HFFc6 (cell line): ENCODE measurements at places on chromosomes 2 and 18. TPM values are rescaled to one million over a fixed set of nuclear protein-coding genes. Genes with fewer than 3 reads are reported as not detected.

Gene ITPRIPL1
- total RNA-seq, result 0.38 to 1.1 TPM (median 0.99 TPM) in 3 replicates

Gene CLEC4F
- total RNA-seq, result not detected in 3 replicates

DNA sequence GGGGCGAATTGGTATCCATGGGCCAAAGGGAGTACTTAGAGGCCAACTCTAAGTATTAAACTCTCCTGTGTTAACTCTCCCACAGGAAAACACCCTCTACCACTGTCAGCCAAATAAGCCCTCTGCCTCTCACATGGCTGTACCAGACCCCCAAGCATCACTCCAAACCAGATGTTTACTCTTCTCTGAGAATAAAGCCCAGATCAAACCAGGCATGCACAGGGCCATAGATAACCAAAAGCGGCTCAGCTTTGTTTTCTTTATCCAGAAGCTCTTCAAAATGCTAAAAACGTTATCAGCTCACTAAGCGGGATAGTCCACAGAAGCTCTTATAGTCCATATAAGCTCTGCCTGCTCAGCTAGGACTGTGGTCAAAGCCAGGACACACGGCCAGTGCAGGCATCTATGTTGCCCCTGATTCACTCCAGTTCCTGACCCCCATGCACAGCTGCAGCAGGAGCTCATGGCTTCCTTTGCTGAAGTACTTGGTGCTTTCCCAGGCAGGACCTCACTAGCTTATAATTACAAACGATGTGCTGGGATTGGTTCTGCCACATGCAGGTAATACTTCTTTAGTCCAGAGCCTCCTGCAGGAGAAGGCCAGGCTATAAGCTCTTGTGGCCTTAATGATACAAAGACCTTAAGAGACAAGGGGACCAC is 21.0 kb upstream of the SEMA4C start:
- no peak for DNase-seq

DNA sequence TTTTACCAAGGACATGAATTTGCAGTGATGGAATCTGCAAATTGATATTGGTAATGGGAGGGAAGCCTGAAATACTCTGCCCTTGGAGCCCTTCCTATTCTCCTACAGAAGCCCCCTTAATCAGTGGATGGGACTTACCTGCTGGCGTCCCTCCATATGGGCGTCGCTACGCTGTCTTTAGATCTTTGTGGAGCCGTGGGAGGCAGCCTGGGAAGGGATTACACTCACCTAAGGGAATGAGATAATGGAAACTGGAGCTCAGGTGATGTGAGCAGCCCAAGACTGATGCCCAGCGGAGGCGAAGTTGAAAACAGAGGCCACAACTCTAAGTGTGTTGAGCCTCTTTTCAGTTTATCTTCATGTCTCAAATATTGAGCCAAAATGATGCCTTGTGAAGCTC is 306.6 kb downstream of the MYCN start:
- no peak for DNase-seq

GRCh38 chr2:192500550-192501200 is 305.9 kb upstream of the TMEFF2 start:
- DNase-seq, result peak; percentile 4

- DNase-seq, result peak; percentile 87
Observed at GRCh38 chr2:145185696-145186095, 665.8 kb upstream of the ZEB2 start.

DNA sequence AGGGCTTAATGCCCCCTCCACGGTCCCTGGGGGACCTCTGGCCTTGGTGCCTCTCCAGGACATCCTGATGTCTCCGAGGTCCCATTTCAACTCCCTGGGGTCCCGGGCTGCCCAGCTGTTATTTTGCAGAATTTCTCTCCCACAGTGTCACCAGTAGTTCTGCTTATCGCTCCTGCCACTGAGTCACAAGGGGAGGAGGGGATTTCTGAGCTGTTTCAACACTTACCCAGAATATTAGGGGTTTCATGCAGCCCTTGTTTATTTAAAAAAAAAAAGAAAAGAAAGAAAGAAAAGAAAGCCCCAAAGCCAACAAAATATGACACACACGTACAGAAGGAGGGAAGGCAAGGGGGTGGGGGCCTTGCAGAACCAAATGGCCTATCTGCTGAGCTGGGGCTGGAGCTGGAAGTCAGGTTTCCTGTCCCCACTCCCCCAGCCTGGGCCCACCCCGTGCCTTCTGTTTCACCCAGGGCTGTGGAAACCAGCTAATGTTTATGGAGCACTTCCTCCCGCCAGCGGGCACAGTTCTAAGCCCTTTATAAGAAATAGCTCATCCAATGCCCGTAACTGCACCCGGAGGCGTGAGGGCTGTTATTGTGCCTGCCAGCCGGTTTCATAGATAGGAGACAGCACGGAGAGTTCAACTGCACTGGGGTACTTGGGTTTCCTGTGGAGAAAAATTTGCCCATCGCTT is 8.4 kb upstream of the ARID5A start:
- no peak for DNase-seq

DNA sequence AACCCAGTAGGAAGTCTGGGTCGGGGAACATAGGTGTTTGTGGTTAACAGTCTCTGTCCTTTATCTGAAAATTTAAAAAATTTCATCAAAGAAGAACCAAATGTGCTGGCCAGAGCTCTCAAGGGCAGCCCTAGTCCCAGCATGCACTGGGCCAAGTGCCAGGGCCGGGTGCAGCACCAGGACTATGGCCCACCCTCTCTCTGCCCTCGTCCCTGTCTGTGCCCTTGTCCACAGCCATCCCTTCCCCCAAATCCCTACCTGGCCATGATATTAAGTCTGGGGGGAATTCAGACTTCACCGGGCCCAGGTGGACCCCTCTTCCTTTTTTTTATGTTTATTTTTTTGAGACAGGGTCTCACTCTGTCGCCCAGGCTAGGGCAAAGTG is 14.4 kb upstream of the ZFP36L2 start:
- no peak for DNase-seq

DNA sequence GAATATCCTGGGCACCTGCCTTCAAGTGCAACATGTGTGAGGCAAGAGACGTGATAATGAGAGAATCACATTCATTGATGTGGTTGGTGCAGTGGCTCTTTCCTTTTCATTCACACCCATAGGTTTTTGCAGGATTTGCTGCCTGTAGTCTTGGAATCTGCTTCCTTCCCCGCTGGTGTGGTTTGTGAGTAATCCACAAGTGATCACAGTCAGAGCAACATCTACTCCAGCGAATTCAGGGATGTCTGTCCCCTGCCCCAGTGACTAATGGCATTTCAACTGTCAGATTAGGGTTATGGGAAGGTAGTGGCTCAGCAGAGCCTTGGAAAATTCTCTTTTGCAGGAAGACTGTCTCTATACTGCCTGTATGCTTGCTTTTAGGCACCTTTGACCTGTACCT is 225.5 kb upstream of the RBMS1 start:
- DNase-seq, result peak; percentile 76

DNA sequence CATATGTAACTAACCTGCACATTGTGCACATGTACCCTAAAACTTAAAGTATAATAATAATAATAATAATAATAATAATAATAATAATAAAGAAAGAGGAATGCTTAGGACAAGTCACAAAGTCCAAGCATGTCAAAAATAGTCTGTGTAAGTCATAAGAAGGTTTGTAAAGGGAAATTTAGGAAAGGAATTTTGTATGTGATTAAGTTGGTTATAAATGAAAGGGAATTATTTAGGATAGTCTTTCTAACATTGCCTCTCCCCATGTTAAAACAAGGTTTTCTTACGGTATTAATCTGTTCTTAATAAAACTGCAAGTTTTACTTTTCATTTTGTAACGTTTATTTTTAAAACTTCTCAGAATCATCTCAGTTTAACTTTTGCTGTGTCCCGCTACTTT is 62.8 kb downstream of the SESTD1 start:
- DNase-seq, result no peak

- no peak for DNase-seq
Observed at GRCh38 chr2:223222397-223222796, 170.4 kb downstream of the KCNE4 start.

- DNase-seq, result peak; percentile 66
Observed at GRCh38 chr2:20674974-20675679, 8.2 kb downstream of the GDF7 start.

DNA sequence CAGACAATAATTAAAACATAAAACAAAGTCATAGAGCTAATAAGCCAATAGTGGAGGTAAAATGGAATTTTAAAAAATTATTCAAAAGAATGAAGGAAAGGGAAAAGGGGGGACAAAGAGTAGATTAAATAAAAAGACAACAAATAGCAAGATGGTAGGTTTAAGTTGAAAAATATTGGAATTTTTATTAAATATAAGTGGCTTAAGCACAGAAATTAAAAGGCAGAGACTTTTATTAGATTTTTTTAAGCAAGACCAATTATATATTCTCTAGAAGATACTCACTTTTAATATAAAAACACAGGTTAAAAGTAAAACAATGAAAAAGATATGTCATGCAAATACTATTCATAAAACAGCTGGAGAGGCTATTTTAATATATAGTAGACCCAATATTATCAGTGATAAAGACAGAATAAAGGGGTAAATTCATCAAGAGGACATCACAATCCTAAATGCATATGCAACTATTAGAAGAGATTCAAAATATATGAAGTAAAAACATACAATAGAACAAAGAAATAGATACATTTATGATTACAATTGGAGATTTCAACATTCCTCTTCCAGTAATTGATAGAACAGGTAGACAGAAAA is 98.7 kb downstream of the CYP26B1 start:
- DNase-seq, result no peak

DNA sequence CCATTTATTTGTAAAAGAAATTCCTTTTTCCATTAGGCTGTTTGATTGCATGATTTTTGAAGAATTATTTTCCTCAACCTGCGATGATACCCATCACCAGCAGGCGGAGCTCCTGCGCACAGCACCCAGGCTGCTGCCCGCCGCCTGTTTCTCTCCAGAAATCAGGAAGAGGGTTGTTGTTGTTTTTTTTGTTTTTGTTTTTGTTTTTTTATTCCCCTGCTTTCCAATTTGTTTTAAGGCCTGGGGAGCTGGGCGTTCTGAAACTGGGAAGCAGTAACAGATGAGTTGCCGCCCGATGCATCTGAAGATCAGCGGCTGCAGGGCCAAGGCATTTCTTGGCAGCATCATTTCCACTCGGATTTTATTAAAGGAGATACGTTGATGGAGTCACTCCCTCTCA is 132.1 kb downstream of the MBP start:
- peak; percentile 31 for DNase-seq

Gene SPDYA
- 0.21 to 0.48 TPM (median 0.45 TPM) in 3 replicates for total RNA-seq

GRCh38 chr2:71166812-71167211 is 36.4 kb downstream of the MPHOSPH10 start:
- no peak for DNase-seq

DNA sequence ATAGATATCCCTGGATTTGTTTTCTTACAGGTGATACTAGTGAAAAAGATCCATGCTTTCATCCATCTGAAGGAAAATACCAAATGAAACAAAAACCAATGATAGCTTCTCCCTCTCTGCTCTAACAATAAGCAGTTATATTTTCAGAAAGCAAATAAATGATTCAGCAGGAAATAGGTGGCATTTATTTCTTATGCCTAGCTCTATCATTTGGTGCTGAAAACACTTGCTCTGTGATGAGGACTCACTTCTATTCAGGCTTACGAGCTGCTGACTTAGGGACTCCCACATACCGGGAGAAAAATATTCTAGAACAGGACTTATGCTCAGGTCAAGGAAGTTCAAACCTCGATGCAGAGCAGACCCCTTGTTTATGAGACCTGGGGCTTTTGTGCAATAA is 142.6 kb downstream of the SETBP1 start:
- DNase-seq, result no peak

Gene FHOD3
- 30.4 to 67.6 TPM (median 48.7 TPM) in 3 replicates for total RNA-seq

DNA sequence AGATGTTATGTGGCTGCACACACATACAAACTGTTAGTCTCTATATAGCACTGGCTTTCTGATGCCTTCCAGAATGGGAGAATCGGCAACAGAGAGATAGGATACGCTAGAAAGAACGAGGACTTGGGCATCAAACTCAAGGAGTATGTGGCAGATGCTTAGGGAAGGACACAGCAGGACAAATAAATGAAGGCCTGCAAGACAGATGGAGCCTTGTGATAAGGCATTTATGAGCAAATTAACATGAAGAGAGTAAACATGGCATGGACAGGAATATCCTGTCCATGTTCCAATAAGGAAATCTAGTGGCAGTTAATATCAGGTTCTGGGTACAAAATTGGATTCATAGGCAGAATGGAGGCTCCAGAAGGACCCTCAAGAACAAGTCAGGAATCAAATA is 136.9 kb downstream of the SLC4A10 start:
- no peak for DNase-seq

DNA sequence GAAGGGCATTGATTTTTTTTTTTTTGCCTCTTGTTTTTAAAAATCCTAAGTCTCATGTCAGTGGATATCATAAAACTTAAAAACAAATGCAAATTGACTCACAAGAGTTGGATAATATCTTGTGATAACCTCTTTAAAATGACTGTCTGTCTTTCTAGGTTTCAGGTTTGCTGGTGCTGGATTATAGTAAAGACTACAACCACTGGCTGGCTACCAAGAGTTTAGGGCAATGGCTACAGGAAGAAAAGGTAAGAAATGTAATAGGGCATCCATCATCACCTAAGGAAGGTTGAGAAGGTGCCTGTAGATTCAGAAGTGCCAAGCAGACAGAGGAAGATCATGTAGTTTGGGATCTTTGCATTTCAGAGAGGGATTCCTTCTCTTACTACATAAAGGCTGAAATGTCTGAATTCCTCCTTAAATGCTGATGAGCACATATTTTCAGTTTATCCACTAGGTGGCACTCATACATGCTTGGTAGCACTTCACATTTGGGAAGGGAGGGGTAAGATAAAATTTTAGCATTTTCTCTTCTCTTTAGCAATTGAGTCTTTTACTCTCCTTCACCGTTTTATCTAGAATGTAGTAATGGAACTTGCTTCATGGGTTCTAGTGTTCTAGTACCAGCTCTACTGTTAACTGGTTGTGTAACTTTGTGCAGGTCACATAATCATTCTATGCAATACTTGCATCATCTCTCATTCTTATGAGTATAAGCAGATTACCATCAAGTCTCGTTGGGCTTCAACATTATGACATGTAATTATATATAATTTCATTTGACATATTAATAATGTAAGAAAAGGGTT is 21.1 kb downstream of the CPS1 start:
- DNase-seq, result peak; percentile 57

DNA sequence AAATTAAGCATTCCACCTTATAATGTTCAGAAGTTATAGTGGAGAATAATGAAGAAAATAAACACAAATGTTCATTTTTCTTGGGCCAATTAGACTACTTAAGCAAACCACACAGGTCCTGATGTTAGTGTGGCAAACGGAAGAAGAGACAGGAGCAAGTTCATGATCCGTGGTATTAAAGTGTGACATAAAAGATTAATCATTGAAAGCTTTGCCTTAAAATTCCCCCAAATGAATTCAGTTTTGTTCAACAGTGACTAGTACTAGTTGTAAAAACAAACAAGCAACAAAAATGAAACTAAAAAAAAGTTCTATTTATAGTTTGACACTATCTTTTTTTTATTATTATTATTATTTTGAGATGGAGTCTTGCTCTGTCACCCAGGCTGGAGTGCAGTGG is 73.7 kb downstream of the RFTN2 start:
- DNase-seq, result no peak

GRCh38 chr2:69668598-69668997 is 25.1 kb upstream of the AAK1 start:
- no peak for DNase-seq

Gene GPR17
- not detected in 3 replicates for total RNA-seq

- no peak for DNase-seq
Observed at GRCh38 chr18:3119401-3120341, 100.1 kb downstream of the MYOM1 start.

Gene TOGARAM2
- not detected in 3 replicates for total RNA-seq

Gene RIOK3
- 42.0 to 43.3 TPM (median 42.3 TPM) in 3 replicates for total RNA-seq
